Right kidney (tissue), 9 donors: ENCODE measurements at places on chromosomes 2 and 18.

DNA sequence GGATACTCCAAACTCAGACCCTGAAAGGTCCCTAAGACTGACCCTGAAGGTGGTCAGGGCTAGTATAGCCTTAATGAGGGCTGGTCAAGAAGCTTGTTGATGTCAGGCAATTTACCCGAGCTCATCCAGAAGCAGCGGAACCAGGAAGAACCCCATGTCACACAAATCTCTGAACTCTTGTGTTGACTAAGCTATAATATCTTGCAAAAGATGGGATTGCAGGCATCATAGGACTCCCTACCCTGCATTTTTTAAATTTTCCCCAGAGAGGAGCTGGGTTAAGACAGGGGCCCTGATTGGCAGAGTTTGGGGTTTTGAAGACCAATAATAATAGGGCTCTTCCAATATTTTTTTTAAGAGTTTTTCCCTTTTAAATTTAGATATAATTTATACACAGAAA is 2.0 kb upstream of the PLEKHB2 start:
- no peak for DNase-seq

- peak; percentile 64 for DNase-seq
Measured at GRCh38 chr2:9422321-9423099, 818 bp downstream of the ITGB1BP1 start.

GRCh38 chr2:212242724-212243123 is 295.9 kb downstream of the ERBB4 start:
- no peak for DNase-seq

- DNase-seq: no peak
Measured at GRCh38 chr2:132477962-132478361, 61.4 kb downstream of the GPR39 start.

DNA sequence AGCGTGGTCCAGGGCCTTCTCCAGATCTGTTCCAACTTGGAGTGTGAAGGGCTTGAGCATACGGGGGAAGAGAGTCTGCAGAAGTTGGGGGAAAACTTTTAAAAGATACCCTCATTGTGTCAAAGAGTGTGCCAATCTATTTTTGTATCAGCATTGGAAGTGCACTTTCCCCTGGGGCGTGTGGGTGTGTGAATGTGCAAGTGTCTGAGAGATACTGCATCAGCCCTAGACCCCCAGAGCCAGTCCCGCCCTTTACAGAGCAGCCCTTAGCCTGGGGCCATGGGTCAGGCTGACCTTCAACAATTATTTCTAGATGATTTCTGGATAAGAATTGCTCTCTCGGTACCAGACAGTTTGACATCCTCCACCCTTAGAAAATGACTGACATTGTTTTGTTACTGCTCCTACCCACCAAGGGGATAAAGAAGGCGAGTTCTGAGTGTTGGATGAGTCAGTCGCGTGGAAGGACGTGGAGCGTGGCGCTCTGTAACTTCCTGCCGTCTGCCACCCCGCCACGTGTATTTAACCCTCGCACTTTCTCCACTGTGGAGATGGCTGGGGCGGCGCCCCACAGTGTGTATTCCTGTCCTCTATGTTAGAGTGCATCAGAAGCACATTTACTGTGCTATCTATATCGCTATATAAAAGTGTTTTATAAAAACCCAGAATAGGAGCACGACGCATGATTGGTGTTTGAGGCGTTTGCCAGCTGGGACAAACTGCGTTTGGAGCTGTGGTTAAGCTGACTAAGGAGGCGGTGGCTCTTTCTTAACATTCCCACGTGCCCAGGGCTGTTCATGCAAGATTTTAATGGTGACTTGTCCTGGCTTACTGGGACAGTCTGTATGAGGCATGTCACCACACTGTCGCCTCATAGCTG is 122.6 kb downstream of the CABLES1 start:
- no peak for DNase-seq

DNA sequence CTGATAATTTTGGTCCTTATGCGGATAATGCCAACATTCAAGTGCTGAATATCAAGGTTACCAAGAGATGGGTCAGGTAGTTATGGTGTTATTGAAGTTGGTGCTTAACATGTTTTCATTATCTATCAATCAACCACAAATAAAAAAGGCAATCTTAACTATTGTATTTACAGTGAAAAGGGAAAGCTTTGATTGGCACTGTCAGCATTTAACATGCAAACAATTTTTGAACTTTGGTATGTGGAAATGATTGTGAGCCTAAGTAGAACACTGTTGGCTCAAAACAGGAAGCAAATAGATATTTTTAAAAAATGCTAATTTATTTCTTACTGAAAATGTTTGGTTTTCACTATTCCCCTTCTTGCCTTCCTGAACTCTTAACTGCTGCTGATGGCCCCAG is 21.9 kb downstream of the APLF start:
- DNase-seq: no peak

- peak; percentile 81 for DNase-seq
Measured at GRCh38 chr2:229713371-229714079, 830 bp downstream of the DNER start.

DNA sequence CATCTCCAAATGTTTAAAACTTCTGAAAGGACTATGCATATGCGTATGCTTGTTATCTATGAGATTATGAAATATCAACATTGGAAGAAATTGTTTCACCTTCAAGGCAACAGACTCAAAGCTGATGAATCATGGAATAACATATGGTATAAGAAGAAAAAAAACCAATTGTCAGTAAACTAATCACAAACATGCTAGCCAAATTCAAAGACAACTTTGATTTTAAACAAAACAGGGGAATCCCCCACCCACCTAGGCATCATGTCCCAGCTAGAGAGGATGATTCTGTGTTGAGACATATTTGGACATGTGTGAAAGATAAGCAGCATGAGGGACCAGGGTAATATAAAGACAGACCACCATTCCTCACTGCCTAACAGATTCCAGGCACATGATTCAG is 147.7 kb downstream of the WDPCP start:
- DNase-seq: no peak

DNA sequence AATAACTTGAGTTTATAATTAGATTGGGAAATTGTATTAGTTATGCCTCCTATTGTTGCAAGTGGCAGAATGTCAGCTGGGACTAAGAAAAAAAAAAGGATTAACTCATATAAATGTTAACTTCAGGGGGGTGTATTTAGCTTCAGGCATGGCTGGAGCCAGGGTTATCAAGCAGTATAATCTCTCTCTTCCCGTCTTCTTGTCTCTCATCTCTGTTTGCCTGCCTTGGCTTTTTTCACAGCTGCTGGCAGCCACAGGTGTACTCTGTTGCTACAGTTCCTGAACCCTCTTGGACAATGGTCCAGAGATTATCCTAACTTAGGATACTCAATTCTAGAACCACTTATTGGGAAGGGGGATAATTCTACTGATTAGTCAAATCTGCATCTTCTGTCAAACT is 370.7 kb upstream of the MEX3C start:
- no peak for DNase-seq

GRCh38 chr2:33475224-33476130 is 972 bp upstream of the RASGRP3 start:
- DNase-seq: no peak

GRCh38 chr2:154623819-154624218 is 74.7 kb upstream of the KCNJ3 start:
- DNase-seq: peak; percentile 9

- no peak for DNase-seq
Measured at GRCh38 chr2:120298173-120298835, 45.7 kb downstream of the RALB start.

DNA sequence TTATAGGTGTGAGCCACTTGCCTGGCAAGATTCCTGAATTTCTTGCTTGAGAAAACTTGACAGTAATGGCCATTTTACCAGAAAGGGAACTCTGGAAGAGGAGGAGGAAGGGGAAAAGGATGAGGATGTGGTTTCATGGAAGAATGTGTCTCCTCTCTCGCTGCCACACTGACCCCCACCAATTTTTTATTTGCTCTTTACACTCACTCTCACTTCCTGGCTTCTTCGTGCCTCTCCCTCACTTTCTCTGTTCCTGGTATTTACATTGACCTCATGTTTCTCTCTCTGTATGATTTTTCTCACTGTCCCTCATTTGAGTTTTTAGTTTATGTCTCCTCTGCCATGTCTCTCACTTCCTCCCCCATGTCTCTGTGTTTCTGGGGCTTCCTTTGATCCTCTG is 134.5 kb upstream of the CAB39 start:
- no peak for DNase-seq

DNA sequence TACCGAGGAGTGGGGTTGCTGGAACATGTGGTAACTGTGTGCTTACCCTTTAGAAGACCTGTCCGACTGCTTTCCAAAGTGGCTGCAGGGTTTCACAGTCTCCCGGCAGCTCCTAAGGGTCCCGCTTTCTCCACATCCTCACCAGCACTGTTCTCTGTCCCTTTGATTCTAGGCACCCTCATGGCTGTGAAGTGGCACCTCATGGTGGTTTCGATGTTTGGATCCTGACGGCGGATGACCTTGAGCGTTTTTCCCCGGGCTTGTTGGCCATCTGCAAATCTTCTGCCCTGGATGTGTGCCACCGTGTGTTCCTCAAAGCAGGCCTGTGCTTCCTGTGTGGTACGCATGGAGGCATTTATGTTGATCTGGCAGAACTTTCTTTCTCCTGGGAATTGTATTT is 292.5 kb upstream of the HDAC4 start:
- DNase-seq: no peak

DNA sequence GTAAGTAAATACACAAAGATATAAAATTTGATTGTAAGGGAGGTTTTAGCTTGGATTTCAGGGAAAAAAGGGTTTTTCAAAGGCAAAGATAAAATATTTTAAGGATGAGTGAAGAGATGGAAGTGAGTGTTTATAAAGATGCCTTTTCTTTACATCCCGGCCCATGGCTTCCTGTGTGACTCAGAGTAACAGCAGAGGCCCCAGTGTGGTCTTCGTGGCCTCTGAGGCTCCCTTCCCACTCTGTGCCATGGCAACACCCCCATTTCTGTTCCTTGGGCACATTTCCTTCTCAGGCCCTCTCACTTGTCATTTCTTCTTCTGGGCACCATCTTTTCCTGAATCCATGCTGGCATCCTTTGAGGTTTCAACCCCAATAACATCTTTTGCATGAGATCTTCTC is 92.6 kb upstream of the TMEM18 start:
- DNase-seq: no peak

DNA sequence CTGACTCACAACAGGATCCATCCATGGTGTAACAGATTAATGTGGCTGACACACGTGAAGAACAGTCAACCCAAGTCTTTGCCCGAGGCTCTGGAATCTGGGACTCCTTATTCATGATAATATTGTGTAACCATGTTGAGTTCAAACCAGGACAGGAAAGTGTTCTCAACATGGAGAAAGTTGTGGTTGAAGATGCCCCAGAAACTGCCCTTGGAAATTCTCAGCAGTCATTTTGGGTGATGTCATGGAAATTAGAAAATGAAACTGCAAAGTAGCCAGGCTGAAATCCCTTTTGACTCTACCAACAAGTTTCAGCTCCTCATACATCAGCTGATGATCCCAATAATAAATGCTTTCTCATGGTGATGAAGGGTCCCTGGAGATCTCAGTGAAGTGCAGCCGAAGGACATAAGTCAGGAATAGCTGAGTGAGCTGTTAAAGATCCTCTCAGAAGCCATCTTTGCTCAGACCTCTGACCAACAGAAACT is 307.7 kb downstream of the TNS1 start:
- no peak for DNase-seq

DNA sequence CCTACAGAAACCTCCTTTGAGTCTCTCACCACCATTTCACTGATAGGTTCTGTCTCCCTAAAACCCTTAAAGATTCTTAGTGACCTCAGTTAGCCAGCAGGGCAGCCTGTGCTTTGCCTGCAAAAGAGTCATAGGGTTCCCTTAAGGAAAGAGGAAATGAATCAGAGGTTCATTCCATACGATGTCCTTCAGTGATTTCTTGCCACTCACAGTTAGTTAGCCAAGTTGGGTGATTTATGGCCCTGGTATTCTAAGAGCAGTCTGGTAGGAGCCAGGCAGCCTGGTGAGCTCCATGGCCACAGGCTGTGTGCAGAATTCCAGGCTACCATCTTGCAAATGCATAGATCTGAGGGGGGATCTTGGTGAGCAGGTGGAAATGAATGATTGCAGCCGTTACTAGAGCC is 18.7 kb upstream of the CCBE1 start:
- DNase-seq: no peak

DNA sequence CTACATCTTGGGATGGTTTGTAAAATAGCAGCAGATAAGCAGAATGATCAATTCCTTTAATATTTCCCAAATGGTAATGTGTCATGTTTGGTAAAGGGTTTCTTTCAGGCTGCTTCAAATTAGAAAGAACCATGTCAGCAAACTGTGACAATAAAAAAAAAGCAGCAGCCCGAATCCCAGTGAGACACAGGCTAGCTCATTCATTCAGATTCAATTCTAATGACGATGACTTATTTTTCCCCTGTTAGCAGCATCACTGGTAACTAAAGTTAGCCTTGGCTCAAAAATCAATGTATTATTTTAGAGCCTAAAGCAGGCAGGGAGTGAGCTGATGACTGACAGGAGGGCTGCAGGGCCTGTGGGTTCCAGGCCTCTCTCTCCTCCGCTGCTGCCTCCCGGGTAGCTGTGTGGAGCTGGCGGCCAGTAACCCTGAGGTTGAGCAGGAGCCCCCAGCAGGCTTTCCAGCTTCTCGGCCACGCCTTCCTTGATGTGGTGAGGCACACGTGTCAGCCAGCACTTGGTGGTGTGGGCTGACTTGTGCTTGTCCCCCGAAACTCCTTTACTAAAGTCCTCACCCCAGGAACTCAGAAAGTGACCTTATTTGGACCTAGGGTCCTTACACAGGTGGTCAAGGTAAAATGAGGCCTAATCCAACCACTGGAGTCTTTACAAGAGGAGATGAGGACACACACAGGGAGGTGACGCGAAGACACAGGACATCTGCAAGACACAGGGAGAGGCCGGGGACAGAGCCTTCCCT is 120.5 kb upstream of the HS6ST1 start:
- no peak for DNase-seq

GRCh38 chr2:107006836-107007235 is 120.9 kb upstream of the ST6GAL2 start:
- no peak for DNase-seq

GRCh38 chr2:141399270-141399669 is 731.5 kb downstream of the LRP1B start:
- no peak for DNase-seq
